Spleen (tissue), 13 donors: ENCODE measurements at places on chromosomes 13 and 19. TPM values are rescaled to one million over a fixed set of nuclear protein-coding genes. Genes with fewer than 3 reads are reported as not detected.

DNA sequence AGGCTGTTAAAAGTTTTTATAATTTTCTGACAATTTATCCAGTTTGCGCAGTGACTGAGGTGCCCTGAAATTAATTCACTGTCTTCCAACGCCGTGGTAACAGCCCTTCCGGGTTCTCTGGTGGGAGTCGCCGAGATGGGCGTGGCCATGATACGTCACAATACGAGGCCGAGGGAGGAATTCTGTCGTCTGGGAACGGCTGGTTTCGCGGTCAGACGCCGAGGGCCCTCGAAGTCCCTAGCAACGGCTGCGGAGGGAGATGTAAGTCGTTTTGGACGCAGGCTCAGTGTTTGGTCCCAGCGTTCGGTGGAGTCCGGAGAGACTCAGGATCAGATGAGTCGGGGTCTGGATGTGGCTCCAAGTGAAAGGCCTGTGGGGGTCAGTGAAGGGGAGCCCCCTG is 21.7 kb downstream of the ZNF613 start:
- DNase-seq, result no peak

GRCh38 chr19:15780610-15781418 is 6.6 kb upstream of the OR10H5 start:
- DNase-seq, result no peak

DNA sequence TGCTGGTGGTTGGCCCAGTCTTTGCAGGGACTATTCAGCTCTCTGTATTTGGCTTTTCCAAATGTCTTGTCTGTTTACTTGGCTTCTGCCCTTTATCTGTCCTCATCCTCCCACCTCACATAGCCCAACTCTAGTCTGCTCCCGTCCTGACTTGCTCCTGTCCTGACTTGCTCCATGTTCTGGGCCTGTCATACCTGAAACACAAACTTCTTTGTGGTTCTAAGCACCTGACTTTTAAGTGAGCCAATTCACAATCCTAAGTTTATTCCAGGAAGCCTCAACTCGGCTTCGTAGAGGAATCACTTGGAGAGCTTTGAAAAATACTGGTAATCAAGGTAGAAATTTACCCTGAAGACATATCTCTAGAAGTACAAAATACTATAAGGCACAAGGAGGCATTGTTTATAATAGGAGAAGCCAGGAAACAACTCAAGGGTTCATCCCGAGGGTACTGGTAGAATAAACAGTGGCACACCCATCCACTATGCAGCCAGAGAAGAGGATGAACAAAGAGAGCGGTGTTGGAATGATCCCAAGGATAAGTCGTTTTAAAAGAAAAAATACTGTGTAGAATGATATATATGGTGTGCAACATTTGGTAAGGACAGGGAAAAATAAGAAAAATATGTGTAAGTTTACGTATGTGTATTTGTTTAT is 284.5 kb downstream of the FGF14 start:
- DNase-seq, result no peak

- no peak for DNase-seq
Observed at GRCh38 chr19:45773384-45773783, 4.3 kb upstream of the SIX5 start.

DNA sequence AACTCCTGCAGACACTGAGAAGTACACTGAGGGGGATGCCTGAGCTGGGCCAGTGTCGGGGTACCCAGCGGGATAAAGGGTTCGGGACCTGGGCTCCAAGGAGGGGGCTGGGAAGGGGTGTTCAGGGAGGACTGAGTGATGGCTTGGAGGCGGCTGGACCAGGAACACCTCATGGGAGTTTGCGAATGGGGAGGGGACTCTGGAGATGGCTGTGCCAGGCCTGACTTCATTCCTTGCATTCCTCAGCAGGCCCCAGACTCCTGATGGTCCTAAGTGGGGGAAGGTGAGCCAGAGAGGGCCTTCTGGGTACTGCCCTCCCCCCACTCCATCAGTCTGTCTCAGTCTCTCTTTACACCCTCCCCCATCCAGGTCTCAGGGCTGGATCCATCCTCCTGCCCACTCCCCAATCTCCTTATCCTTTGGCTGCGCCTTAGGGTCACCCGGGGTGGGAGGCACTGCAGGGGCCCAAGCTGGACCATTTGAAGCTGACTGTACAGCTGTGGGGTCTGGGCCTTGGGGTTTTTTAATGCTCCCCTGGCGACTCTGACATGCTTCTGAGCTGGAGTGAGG is 13.8 kb downstream of the PAK4 start:
- DNase-seq, result no peak

OVOL3 gene
- polyA plus RNA-seq, result 0.19 TPM

CEACAM21 gene
- polyA plus RNA-seq, result 21.0 TPM

PSG7 gene
- not detected for polyA plus RNA-seq
